ENCODE measurements at places on chromosomes 2 and 18.

GRCh38 chr2:33241581-33241980, 234.9 kb upstream of the RASGRP3 start:
- DNase-seq: no peak

- no peak for DNase-seq
Measured at GRCh38 chr2:215431778-215432758, 3.8 kb downstream of the FN1 start.

DNA sequence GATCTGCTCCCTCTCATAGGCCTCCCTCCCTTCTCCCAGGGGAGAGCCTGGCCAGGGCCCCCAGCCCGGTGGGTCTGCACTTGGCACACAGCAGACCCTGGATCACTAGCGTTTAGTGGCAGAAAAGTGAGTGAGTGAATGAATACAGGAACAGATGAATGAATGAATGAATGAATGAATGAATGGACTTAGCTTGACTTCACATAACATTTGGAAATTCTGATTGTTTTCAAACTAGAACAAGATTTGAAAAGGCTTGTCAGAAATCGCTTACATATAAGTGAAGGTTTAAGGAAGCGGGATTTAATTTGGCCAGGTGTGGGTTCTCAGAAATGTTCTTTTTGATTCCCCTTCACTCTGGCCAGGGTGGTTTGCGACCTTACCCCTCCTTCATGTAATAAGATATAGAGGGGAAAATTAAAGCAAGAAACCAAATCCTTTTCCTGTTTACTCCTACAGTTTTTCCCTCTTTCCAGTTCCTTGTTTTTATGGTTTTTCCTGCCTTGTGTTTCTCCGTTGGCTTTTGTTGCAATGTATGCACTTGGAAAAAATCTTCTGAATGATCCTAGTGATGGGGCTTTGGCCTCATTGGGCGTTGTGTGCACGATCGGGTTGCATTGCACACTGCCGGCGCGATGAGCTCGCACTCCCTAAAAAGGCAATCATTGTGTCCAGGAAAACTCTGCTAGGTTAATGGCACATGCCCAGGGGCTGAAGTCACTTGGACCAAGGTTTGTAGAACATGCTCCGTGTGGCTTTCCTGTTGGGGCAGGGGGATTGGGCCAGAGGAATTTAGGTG, 16.4 kb downstream of the LRRFIP1 start:
- no peak for DNase-seq

- no peak for DNase-seq
Measured at GRCh38 chr2:5176764-5177163, 515.4 kb upstream of the SOX11 start.

- DNase-seq: no peak
Measured at GRCh38 chr2:28801726-28802125, 8.9 kb upstream of the SPDYA start.

DNA sequence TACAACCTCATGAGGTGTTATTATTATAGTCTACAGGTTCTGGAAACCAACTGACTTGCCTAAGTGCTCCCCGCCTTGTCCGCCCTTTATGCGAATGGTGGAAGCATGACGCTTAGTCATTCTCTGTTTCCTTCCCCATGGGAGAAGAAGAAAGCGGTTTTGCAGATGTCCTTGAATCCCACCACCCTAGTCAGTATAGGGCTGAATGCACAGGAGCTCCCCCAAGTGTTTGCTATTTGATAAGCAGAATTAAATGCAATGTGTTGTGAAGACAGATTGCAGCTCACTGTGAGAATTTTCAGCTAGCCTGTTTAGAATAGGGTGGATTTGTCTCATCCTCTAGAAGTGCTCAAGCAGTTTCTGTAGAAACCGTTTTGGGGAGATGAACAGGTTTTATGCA, 652.0 kb downstream of the DCC start:
- DNase-seq: no peak

GRCh38 chr2:20452551-20452950, 5.7 kb downstream of the RHOB start:
- no peak for DNase-seq

- DNase-seq: no peak
Measured at GRCh38 chr2:54824567-54824966, 101.1 kb downstream of the EML6 start.

DNA sequence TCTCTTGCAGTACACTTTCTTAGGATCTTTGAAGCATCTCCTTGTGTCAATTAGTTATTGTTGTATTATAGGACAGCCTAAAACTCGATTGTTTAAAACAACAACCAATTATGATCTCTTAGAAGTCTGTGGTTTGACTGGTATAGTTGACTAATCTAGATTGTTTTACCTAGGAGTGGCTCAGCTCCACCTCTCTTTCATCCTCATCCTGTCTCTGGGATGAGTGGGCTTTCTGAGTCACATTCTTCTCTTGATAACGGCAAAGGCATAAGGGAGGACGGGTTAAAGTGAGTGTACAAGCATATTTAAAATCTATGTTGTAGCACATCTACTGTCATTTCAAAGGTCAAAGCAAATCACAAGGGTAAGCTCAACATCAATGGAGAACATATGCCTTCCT, 102.3 kb upstream of the GULP1 start:
- no peak for DNase-seq

- no peak for DNase-seq
Measured at GRCh38 chr2:82879803-82880202, 1579.3 kb downstream of the SUCLG1 start.

- no peak for DNase-seq
Measured at GRCh38 chr2:71802556-71802955, 345.1 kb downstream of the CYP26B1 start.

DNA sequence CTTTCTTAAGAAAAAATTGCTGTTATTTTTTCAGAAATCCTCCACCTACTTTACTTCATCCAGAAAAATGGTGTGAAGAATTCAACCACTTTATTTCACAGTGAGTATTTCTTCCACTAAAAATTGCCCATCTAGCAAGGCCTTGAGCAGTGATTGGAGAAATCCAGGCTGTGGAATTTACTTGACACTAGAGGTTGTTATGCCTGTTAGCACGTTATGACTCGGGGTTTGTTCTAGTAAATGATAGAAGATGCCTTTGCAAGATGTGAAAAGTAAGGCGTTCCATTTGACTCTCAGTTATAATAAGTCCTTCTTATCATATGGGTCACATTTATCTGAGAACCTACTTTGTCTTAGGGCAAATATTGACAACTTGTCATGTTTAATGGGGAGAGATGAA, 157.4 kb downstream of the MYO3B start:
- DNase-seq: no peak

GRCh38 chr2:238220892-238221521, 17.5 kb upstream of the ILKAP start:
- no peak for DNase-seq

- DNase-seq: peak; percentile 50
Measured at GRCh38 chr2:42493468-42494354, at the start of gene KCNG3. KCNG3 (minus strand) TSS chr2:42493982; CDS start chr2:42493501, 481 bp downstream.

DNA sequence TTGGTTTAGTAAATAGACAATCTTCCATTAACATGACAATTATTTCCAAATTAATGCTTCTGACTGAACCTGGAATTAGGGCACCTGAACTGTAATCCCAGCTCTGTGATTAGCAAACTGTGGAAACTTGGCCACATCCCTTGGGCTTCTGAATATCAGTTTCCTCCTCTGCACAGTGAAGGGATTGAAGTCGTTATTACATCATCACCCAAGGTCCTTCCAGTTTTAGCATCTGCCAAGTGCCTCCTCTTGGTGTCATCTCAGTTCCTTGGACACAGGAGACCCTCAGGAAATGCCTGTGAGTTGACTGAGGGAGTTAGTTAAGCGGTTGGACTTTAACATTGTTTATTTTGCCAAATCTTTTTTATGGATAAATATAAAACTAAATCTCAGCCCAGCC, 64.8 kb downstream of the MOGAT1 start:
- no peak for DNase-seq

DNA sequence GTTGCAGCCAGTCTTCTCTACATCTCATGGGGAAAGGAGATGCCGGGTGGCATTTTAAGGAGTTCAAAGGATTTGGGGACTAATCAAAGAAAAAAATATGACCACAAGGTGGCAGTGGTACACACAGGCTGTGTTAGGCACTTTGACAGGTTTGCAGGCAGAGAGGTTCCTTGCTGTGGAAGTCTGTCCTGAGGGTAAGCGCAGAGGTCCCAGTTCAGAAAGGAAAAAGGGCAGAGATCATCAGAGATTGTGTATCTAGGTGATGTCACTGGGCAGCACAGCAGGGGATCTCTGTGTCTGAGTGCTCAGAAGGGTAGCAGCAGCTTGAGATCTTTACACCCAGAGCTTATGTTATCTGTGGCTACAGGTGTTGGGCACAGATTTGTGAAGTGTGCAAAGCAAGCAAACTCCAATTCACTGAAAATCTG, 231.4 kb downstream of the LRRTM1 start:
- DNase-seq: no peak

DNA sequence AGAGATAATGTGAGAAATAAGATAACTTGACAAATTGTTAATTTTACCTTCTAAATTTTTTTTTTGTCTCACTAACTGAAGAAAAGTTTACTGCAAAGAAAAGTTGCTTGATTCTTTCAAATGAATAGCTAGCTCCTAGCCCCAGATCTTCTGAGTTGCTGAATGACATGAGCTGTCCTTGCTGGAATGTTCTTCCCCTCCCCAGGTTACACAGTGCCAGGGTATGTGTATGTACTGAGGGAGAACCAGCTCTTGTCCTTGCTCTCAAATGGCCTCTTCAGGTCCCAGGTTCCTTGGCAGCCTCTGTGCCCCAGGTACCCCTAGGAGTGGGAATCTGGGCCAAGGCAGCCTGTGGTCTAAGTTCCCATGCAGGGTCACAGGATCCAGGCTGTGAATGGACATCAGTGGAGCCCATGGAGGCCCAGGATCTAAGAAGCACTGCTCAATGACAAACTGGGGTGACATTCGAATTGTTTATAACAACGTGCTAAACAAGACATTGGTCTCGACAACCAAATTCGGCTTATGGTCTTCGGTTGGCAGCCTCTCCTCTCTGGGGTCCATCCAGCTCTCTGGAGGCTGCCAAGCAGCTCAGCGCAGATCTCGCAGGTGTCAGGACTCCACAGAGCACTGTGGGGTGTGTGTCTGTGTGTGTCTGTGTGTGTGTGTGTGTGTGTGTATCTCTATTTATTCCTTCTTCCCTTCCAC, 17.1 kb upstream of the INO80C start:
- no peak for DNase-seq

GRCh38 chr2:241204490-241204889, 16.0 kb downstream of the ANO7 start:
- DNase-seq: no peak

GRCh38 chr2:165674780-165675179, 119.3 kb downstream of the GALNT3 start:
- DNase-seq: no peak

DNA sequence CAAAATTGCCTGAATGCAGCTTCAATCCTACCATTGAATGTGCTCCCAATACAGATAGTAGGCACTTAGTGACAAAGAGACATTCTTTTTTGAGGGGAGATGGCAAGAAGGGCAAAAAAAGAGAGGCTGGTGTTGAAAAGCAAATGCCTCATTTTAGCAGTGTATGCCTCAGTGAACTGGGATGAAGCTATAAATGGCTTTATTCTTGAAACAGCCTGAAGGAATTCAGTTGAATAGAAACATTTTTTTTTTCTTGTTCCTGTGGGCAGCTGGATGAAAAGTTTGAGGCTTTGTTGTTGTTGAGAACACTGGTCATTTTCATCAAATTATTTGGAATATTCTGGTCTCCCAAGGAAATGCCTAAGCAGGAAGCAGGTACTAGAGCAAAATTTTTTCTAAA, 228.9 kb downstream of the RNF144A start:
- DNase-seq: no peak

DNA sequence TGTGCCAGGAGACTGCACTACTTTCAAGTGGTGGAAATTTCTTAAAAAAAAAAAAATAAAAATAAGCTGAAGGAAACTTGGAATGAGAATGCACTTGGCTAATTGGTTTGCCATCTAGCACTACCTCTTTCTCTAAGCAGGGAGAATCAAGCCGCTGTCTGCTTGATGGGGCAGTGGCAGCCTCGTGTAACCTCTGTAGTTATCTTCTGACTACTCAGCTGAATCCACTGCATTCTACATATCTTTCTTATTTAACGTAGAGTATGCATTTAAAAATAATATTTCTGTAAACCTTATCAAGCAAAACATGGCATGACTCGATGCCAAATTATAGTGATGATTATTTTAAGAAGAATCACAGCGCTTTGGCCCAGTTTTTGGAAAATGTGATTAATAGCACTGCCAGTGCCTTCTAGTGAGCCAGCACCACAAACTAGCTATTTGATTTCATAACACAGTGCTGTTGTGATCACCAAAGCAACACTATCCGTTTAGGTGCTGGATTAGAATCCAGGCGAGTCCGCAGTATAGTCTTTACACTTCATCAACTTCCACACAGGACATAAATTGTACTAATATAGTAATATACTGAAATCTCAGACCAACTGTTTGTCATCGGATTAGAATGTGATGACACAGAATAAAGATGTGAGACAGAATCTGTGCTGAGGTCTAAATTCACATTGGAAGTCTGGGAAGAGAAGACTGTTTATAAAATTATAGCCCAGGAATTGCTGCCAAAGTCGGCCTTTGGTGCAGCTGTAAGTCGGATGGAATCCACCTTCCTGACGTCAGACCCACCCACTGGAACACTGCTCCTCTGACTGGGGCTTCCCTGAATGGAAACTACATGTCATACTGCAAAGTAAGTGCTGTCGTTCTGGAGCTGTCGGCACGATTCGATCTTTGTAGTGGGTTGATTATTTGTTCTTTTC, 136.5 kb upstream of the ETAA1 start:
- no peak for DNase-seq

DNA sequence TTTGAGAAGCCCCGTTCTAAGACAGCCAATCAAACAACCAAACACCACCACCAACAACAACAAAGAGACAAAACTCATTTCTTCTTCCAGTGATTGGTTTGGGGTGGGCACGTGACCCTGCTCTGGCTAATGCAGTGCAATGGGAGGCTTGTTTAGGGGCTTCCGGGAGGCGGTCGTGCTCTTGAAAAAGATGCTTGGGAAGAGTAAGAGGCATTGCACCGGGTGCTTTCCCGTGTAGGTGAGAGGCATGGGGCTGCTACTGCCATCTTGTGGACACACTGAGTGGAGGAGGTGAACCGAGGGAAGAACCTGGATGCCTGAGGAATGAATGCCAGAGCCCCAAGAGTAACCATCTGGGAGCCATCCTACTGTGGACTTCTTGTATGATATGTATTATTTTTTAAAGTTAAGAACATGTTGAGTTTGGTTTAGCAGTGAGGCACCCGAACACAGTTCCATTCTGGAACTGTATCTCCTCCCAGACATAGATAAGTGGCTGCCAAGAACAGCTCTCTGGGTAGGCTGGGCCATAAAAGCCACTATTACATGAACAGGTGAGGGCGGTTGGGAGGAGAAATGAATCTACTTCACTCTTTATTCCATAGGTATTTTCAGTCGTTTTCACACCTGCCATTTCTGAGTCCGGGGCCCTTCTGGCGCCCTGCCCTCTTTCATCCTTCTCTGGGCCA, 19.1 kb upstream of the ARHGAP25 start:
- DNase-seq: no peak

DNA sequence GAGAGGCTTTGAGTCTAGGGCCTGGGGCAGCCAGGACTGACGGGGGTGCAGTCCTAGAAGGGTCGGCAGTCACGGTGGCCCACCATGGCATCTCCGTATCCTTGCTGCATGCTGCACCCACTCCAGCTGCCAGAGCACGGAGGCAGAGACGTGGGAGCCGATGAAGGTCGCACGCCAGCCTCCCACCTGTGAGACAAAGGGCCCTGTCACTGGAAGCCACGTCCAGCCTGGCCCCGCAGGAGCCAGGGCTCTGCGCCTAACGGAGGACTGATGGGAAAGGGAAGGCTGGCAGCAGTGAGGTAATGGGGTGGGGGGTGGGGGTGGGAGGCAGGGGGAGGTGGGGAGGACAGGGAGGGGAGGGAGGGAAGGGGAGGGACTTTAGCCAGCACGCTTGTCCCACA, 21.9 kb downstream of the ITM2C start:
- DNase-seq: no peak

GRCh38 chr2:197011801-197012641, 85.5 kb upstream of the PGAP1 start:
- DNase-seq: no peak

Data from T-helper 9 cell (primary cell).